Cardiac fibroblast (primary cell): ENCODE measurements at places on chromosomes 2 and 18.

DNA sequence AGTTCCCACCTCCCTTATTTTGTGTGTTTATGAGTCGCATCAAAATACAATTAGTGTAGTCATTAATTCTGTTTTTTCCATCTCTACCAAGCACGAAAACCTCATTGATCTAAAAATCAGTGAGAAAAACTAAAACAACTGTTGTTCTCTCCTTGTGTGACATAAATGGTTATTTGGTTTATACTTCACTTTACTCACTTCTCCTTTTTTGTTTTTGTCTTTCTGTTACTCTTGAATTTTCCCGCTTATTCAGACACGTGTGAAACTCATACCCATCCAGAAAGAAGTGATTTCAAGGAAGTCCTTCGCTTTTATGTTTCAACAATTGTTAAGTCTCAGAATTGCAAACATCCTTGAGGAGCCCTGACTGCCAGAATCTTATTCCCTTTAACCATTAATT is 121.6 kb downstream of the EML6 start:
- DNase-seq = no peak

DNA sequence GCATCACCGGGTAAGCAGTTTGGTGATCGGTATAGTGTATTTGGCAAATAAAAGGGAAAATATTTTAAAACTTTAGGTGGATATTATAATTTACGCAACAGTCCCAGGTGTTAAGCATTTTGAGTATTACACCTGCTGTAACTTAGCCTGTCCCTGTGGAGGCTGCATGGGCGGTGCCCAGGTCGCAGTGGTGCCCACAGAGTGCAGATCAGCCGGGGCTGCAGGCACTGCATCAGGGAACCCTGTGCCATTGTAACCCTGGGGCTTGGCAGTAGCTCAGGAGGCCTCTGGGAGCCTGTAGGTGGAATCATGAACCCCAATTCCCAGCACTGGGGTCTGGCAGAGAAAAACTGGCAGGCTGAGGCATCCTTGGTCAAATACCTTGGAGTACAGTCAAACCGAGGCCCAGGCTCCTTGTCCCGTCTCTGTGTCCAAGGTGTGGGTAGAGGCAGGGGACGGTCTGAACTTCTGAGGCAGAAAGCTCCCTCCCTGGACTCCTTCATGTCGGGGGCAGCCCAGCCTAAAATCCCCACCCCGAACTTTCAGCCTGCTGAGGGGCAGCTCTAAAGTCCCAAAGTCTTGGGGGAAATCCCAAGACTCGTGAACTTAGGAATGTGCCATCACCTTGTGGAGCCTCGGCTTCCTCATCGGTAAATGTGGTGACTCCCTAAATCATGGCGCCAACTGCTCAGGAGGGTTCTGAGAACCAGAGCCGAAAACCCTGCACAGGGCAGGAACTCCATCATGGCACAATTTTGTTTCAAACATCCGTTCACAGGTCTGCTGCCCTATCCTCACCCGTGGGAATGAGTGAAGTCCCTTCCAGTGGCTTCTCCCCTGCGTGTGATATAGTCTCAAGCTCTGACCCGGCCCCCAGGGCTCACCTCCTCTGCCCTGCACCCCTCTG is 85.7 kb downstream of the INHBB start:
- no peak for DNase-seq

DNA sequence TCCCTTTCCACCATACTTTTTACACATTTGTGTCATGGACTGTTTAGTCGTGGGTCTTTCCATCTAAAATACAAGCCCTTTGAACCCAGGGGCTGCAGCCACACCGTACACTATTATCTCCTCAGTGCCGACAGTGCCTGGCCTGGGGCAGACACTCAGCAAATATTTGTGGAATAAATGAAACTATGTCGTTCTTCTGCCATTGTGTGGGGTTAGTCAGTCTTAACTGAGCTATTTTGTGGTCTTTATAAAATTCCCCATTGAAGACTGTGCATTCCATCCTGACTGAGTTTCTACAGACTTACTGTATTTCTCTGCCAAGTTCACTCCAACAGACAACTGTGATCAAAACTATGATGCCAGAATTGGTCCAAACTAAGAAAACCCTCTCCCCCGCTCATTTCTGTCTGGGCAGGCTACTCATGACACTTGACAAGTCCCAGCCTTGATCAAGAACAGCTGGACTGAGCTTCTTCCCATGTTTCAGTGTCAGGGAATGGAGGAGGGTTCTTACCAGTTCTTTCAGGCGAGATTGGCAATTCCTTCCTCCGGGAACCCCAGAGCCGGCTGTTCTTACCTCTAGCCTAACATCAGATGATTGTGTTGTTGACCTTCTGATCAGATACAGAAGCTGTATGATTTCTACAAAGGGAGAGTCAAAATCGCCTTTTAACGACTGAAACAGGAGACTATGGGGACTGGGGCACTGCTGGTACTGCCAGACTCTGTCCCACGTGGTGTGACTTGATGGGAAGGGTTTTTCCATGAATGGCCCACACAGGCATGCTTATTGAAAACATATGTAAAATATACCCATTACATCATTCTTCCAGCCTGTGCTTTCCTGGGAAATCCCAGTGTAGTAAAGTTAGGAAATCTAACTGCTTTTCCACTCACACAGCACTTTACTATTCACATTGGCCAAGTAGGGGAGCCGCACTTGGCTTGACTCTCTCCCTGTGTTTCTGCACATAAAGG is 77.4 kb upstream of the NPAS2 start:
- peak; percentile 98 for DNase-seq

- no peak for DNase-seq
Observed at GRCh38 chr2:150027164-150027563, 439.6 kb upstream of the MMADHC start.

- DNase-seq = no peak
Observed at GRCh38 chr18:47981320-47981719, 50.9 kb upstream of the SMAD2 start.

- peak; percentile 47 for DNase-seq
Observed at GRCh38 chr2:239630618-239631286, 229.9 kb upstream of the HDAC4 start.

DNA sequence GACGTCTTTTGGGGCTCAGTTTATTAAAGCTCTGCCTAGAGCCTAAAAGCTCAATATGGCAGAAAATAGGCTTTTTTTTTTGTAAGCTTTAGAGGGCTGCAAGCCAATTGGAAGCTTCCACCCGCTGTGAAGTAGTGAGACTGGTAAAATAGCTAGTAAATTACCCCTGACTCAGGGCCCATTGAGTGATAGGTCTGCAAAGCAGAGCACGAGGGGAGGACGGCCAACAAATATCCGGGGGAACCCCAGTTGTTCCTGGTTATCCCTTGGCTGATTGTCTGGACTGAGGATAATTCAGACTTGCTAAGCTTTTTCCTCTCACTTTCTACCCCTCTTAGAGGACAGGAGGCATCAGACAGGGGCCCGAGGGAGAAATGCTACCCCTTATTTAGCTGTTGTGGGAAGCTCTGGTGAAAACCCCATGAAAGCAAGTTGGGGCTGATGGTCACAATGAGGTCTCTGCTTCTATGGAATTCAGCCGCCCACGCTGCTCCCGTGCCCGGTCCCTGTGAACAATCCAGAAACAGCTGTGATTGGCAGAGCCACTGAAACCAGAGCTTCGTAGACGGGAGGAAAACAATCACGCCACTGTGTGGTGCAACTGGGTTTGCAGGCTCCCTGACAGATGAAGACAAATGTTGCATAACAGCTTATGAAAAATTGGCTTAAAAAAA is 141.9 kb upstream of the LGALSL start:
- peak; percentile 96 for DNase-seq

DNA sequence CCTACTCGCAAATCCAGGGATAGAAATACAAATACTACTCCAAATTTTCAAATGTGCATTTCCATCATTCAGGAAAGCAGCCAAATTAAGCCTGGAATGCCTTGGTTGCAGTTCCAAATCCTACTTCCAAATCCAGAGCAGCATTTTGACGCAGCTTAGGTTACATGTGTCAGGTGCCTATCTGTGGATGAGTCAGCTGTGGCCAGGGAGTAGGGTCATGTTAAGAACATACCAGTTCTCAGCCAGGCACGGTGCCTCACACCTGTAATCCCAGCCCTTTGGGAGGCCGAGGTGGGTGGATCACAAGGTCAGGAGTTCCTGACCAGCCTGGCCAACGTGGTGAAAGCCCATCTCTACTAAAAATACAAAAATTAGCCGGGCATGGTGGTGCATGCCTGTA is 17.0 kb downstream of the SLC30A6 start:
- no peak for DNase-seq

GRCh38 chr2:84846741-84847142 is 34.1 kb downstream of the TRABD2A start:
- DNase-seq = peak; percentile 10

DNA sequence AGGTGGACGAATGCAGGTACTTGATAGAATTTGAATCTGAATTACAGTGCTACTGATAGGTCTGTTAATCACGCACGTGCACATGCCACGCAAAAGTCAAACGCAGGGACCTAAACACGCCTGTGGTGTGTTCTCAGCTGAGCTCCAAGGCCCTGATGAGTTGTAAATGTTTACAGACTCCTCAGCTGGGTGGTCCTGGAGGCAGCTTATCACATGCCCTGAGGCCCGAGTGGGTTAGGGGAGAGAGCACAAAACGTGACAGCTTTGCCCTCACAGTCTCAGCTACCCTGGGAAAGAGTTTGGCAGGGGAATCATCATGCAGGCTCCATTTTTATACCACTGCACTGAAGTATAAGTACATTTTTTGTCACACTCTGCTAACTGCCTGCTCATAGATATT is 68.3 kb upstream of the FAM110C start:
- no peak for DNase-seq

DNA sequence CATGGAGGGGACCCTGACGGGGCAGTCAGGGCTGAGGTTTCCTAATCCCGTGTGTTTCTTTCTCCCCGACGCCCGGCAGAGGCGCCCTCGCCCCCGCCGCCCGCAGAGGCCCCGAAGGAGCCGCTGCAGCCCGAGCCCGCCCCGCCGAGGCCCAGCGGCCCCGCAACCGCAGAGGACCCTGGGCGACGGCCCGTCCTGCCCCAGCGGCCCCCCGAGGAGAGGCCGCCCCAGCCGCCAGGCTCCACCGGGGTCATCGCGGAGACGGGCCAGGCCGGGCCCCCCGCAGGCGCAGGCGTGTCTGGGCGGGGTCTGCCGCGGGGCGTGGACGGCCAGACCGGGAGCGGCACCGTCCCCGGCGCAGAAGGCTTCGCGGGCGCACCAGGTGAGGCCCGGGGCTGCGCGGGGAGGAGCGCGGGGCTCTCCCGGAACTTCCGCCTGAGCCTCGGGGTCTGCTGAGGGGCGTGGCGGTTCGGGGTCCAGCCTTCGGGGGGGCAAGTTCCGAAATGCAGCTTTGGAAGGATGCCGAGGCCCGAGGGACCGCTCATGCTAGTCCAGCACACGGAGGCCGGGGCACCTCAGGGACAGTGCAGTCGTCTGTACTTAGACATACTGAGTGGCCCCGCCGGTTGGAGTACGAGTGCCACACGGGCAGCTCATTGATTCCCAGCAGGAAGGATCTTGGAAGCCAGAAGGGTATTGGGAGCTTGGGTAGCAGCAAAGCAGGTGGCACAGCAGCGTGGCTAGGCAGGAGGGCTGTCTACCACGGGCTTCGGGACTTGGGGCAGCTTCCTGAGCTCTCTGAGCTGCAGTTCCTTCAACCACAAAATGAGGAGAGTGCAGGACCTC is 60.1 kb downstream of the EMILIN2 start:
- no peak for DNase-seq

GRCh38 chr2:235402422-235402821 is 91.4 kb upstream of the AGAP1 start:
- DNase-seq = no peak

DNA sequence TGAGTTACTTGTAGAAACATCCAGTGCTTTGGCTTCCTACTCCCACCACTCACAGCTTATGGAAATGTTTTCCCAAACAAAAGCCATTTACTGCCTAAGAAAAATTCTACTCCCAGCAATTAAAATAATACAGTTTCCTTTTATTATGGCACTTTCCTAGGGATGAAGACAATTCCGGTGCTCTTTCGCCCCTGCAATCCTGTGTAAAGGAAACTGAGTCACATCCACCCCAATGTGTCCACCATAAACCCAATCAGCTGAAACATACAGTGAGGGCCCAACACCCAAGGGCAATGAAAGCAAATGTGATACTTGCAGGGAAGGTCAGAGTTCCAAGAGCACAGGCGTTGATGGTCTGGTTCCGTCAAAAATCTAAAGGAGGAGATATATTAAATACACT is 62.0 kb upstream of the ST3GAL5 start:
- DNase-seq = no peak
